ENCODE measurements at places on chromosomes 3 and 15.

DNA sequence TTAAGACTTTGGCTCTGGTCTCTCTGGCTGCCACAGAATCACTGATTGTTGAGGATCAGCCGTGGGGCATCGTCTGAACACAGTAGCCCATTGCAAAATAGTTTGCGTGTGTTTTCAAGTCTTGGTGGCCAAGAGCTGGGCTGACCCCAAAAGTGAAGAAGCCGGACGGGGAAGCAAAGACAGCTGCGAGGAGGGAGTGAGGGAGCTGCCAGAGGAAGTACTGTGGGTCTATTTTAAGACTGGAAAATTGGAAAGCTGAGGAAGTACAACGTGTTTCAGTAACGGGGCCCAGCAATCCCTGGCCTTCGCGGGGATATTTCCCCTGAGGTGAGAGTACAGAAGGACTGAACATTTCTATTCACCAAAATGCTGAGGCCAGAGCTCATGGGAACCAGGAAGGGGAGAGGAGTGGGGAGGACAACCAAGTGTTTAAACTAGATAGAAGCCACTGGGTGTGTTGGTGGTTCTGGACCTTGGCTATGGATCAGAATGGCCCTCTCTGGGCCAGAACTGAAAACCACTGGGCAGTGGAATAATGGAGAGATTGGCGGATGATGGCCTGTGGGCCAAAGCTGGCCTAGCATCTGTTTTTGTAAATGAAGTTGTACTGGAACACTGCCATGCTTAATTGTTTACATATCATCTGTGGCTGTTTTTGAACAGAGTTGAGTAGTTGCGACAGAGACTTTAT, 34.1 kb upstream of the LIMD1 start:
- DNase-seq: no peak

DNA sequence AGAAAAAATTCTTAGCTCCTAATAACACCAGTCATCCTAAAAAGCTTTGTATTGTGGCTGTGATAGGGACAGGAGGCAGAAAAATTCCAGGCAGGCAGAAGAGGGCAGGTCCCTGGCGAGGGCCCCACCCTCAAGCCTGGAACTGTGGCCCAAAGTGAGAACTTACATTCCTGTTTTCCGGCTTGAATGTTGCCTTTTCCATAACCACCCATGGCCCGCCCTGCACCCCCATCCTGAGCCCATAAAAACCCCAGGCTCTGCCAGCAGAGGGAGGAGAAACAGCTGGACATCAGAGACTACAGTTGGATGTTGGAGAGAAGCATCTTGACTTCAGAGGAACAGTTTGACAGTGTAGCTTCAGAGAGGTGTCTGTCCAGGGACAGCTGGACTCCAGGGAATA, 37.3 kb downstream of the SLCO2A1 start:
- no peak for DNase-seq

GRCh38 chr15:67611370-67612369, 69.2 kb downstream of the MAP2K5 start:
- no peak for DNase-seq

DNA sequence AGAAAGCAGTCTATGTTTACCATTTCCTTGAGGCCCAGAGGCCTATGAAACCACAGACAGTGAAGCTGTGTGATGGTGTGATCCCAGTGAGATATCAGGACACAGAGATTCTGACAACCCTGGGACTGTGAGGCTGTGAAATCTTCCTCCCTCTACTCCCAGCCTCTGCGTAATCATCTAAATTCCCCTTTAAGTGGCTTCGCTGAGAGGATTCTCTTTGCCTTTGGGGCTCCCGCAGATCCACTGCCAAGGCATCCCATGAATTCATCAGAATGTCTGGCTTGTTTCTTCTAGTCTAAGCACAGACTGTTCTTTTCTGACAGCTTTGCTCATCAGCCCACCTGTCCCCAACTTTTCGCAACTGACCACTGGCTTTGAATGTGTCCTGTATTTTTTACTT, 901.2 kb upstream of the NR2F2 start:
- DNase-seq: no peak

DNA sequence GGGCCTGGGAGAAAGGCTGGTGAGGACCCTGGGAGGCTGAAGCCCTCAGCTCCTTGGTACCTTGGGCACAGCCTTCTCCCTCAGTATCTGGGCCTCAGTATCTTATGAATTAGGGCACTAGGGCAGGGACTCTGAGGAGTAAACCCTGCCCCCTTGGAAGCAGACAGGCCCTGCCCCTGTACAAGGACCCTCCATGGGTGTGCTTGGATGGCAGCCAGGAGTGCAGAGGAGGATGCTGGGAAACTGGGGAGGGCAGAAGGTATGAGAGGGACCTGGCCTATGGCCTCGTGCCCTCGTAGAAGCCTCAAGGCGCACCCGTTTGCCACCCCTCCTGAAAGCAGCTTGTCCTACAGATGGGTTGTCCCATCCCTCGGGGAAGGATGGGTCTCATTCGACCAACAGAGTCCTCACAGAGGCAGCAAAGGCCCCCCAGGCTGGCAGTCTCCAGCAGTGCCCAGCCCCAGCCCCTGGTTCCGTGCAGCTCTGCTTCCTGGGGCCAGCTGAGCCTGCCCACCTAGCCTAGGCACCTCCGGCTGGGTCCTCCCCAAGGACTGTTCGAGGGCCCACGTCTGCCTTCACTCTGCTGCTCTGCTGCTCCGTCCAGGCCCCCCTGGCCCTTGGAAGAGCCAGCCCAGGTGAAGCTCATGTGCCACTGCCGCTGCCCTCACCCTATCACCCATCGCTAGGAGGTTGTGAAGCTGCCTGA, 15.3 kb upstream of the SEMA3F start:
- no peak for DNase-seq

GRCh38 chr15:33311312-33311971, 675 bp downstream of the RYR3 start:
- DNase-seq: no peak

DNA sequence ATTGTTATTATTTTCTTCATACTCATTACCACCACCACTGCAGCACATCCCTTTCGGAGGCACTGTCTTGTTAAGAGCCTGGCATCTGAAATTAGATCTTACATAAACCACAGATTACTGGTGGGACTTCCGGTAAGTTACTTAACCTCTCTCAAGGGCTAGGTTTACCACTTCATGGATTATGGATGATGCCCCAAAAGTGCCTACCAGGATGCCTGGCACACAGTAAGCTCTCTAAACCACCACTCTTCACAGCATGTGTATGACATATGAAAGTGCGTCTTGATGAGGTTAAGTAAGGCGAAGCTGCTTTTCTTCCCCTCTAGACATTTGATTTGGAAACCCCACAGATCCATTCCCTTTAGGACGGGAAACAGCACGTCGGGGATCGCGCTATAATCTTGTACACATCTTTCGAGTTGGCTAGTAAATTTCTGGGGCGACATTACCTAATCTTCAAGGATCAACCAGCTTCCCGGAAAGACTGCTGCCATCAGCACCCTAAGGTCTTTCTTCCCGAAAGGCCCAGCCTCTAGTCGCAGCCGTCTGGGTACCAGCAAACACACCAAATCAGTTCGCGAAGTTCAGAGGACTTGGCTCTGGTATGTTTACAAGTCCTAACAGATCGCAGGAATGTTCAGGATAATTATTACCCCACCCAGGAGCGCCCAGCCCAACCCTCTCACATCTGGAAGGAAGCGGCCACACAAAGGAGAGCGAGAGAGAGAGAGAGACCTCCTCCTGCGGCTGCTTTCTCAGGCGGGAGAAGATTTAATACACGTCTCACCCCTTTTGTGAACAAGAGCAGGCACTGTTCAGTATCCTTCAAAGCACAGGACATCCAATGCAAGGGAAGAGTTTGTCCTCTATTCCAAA, 155.1 kb upstream of the FRMD4B start:
- no peak for DNase-seq

- no peak for DNase-seq
Measured at GRCh38 chr15:28960979-28961378, 75.2 kb downstream of the APBA2 start.

DNA sequence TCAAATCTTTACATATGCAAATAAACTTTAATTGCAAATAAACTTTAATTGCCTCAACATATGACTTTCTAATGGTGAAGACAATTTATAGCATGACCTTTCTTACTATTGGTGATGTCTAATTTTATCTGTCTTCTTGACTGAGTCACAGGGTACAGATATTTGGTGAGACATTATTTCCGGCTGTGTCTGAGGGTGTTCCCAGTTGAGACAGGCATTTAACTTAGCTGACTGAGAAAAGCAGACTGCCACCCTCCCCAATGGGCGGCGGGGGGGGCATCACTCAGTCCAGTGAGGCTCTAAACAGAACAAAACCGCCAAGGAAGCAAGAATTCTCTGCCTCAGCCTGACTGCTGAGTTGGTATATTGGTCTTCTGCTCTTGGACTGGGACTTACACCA, 160.0 kb downstream of the TBL1XR1 start:
- DNase-seq: no peak

DNA sequence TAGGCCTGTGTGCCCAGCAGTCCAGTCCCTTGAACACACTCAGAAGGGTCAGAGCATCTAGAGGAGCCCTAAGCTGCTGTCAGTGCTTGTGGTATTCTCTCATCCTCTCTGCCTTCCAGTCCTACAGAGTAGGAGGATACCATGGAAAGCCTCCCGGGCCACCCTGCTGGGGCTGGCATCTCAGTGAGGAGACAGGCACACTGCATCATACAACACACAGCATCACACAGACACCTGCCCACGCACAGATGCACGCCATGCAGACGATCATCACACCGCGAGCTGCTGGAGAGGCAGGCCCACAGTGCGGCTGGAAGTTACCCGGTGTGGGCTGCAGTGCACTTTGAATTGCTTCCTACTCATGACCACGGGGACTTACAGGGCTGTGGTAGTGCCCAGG, 15.2 kb downstream of the GABRA5 start:
- no peak for DNase-seq

DNA sequence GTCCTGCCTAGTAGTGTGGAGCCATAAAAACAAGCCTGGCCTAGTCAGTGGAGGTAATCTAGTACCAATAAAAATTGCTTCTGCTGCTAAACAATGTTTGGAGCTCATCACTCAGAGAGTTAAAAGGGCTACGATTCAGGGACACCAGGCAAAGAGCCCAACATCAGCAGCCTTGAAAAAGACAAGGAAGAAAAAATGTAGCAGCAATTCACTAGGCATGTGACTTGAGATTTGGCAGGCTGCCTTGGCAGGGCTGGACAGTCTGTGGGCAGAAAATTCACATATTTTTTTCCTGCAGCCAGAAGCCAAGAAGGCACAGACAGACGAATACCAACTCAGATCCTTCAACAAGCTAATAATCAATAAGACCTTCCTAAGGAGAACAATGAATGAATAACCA, 47.2 kb downstream of the IGSF11 start:
- no peak for DNase-seq

GRCh38 chr15:82979726-82980125, 6.3 kb upstream of the RAMAC start:
- DNase-seq: no peak

DNA sequence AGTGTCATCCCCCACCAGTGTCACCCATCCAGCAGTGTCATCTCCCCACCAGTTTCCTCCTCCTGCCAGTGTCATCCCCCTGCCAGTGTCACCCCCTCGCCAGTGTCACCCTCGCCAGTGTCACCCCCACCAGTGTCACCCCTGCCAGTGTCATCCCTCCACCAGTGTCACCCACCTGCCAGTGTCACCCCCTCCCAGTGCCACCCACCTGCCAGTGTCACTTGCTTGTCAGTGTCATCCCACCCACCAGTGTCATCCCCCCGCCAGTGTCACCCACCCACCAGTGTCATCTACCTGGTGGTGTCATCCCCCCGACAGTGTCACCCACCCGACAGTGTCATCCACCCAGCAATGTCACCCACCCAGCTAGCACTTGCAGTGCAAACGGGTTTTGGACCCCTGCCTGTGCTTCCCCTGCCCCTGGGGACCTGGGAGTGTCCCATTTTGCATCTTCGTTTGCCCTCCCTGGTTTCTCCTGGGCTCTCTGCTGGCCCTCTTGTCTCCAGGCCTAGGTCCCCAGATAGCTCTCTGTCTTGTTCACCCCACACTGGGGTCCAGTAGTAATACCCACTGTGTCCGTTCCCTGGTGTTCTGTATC, 99.8 kb upstream of the PRR20G start:
- DNase-seq: no peak

GRCh38 chr3:177929310-177929709, 606.9 kb upstream of the KCNMB2 start:
- no peak for DNase-seq

DNA sequence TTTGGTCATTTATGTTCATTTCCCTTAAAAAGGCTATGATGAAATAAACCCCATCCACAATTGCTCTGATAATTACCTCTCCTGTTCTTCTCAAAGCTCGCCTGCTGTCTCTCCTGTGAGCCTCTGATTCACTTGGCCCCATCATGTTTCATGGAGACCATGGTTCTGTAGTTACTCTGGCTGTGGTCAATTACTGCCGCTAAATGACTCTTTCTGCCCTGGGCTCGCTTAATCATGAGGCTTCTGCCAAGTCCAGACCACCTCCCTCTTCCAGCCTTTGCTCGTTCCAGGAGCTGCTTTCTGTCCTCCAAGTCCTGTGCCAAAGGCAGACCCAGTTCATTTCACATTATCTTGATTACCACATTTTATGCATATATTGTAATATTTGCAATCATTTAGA, 91.9 kb downstream of the THSD4 start:
- no peak for DNase-seq

GRCh38 chr15:69209661-69210060, 49.2 kb downstream of the GLCE start:
- no peak for DNase-seq

GRCh38 chr3:128435058-128435457, 31.6 kb downstream of the DNAJB8 start:
- no peak for DNase-seq

GRCh38 chr3:158354713-158355112, 216.3 kb upstream of the MLF1 start:
- no peak for DNase-seq
